HT1080 (cell line): ENCODE measurements at places on chromosomes 2 and 18. TPM values are rescaled to one million over a fixed set of nuclear protein-coding genes. Genes with fewer than 3 reads are reported as not detected.

DAPL1 gene
- total RNA-seq, result not detected in 2 replicates

SLC9A4 gene
- total RNA-seq, result not detected in 2 replicates

NGEF gene
- 0.30 and 2.7 TPM in 2 replicates for total RNA-seq

FSHR gene
- total RNA-seq, result not detected in 2 replicates

IL36RN gene
- not detected in 2 replicates for total RNA-seq

PTH2R gene
- total RNA-seq, result not detected in 2 replicates

TEX261 gene
- 38.4 and 60.1 TPM in 2 replicates for total RNA-seq

DOK6 gene
- 0.07 and 0.18 TPM in 2 replicates for total RNA-seq

VWA3B gene
- total RNA-seq, result not detected in 2 replicates

TNFRSF11A gene
- total RNA-seq, result 9.8 and 13.1 TPM in 2 replicates

GPC1 gene
- total RNA-seq, result 49.0 and 54.4 TPM in 2 replicates

REG1A gene
- total RNA-seq, result not detected in 2 replicates

FAM237A gene
- total RNA-seq, result not detected in 2 replicates

EMILIN2 gene
- 2.5 and 4.4 TPM in 2 replicates for total RNA-seq

HOXD10 gene
- total RNA-seq, result 8.6 and 10.5 TPM in 2 replicates

SERPINB10 gene
- total RNA-seq, result not detected in 2 replicates

HOXD11 gene
- total RNA-seq, result 6.4 and 8.9 TPM in 2 replicates

RAD51AP2 gene
- not detected in 2 replicates for total RNA-seq

RGPD3 gene
- 0.03 TPM in 2 replicates for total RNA-seq

DCAF17 gene
- total RNA-seq, result 15.2 and 18.5 TPM in 2 replicates

DNA sequence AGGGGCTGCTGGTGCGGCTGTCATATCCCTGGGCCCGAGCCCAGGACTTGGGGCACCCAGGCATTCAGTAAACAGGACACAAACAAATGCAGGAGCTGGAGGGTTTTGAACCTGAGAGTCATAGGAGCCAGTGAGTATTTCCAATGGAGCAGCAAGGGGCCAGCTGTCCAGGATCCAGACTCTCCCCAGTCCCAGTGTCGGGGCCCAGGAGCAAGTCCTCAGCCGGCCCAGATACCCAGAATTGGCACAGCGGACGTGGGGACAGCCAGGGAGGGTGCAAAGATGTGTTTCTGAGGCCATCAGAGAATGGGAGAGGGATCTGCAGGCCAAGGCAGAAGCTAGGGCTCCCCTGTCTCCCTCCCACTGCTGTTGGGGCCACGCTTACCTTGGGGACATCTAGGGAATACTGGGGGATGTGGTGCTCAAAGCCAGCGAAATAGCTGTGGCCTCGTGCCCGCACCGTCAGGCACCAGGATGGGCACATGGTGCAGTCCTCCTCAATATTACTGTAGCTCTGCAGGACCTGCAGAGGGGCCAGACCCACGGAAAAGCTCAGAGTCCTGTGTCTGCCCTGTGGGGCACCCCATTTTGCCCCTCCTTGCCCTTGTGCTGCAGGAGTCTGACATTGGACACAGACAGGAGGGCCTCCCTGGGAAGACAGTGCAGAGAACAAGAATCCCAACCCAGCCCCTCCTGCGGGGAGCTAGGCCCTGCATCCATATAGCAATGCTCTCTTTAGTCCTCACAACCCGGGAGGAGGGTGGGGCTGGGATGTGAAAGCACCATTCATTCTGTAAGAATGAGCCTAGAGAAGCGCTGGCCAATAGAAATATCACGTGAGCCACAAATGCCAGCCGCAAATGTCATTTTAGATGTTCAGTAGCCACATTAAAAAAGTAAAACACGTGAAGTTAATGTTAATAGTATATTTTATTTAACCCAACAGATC is 15.4 kb downstream of the CFAP65 start:
- DNase-seq, result no peak

- DNase-seq, result no peak
Measured at GRCh38 chr2:213818436-213818835, 534.2 kb downstream of the SPAG16 start.

DNA sequence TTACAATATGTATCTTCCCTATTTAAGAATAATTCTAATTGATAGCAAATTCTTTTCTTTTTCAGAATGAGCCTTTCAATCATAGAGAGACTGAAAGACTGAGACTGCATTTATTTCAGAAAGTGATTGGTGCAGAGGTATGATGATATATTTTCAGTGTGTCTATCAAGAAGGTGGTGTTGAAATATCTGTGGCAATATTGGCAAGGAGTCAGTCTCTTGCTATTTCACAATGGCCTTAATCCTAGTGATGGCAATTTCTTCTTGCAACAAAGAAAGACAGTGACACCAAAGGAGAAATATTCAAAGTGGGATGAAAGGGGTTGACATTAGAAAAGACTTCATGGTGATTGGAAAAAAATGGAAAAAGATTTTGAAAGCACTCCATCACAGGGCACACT is 21.7 kb upstream of the ZBTB14 start:
- DNase-seq, result no peak

- no peak for DNase-seq
Measured at GRCh38 chr2:113216891-113217454, 43.2 kb downstream of the PSD4 start.

GRCh38 chr2:65055422-65056214 is 598 bp upstream of the CEP68 start:
- DNase-seq, result no peak

GRCh38 chr2:183001948-183002347 is 36.3 kb downstream of the NCKAP1 start:
- no peak for DNase-seq

DNA sequence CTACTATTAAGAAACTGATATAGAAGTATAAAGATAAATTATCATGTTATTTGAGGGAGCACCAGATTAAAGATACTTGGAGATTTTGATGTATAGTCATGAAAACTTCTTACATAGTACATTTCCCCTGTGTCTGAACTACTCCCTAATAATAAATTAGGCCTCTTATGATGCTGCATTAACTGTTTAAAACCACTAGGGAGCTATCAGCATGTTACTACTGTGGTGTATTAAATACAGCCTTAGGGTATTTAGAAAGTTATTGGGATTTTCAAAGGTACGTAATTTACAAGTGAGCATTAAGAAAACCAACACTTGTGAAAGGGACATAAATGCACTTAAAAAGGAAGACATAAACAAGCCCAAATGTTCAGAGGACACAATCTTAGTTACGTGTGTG is 714.0 kb downstream of the EPHA4 start:
- no peak for DNase-seq

GRCh38 chr2:241905716-241906377 is 36.3 kb downstream of the RTP5 start:
- DNase-seq, result no peak

DNA sequence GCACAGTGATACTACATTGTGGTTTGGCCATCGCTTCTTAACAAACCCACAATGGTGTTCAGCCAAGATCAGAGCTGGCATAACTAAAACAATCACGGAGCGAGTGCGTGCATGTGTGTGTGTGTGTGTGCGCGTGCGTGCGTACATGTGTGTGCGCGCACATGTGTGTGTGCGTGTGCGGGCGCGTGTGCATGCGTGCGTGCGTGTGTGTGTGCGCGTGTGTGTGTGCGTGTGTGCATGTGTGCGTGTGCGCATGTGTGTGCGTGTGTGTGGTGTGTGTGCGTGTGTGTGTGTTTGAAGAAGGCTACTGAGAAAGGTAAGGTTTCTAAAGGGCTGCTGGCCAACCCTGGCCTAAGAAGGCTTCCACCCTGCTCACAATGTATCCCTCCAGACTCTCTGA is 582.4 kb downstream of the CMPK2 start:
- DNase-seq, result no peak

- DNase-seq, result no peak
Measured at GRCh38 chr18:449374-449773, 51.1 kb downstream of the COLEC12 start.

DNA sequence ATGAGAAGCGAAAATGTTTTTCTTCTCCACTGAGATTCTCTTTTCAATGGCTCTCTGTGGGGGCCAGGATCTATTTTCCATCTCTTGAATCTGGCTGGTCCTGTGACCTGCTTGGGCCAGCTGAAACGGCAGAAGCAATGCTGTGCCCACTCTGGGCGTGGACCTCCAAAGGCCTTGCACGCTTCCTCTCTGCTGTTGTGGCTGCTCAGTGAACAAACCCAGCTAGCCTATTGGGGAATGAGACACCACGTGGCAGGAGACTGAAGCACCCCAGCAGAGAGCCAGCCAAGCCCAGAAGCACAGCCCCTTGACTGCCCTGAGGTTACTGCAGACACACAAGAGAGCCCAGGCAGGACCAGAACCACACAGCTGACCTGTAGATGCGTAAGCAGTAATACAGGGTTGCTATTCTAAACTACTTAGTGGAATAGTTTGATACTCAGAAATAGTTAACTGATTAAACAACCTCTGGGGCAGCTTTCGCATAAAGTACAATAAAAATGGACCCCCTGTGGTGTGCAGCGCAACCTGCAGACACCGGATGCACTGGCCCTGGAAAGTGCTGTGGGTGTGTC is 221.7 kb upstream of the SH3BP4 start:
- no peak for DNase-seq

DNA sequence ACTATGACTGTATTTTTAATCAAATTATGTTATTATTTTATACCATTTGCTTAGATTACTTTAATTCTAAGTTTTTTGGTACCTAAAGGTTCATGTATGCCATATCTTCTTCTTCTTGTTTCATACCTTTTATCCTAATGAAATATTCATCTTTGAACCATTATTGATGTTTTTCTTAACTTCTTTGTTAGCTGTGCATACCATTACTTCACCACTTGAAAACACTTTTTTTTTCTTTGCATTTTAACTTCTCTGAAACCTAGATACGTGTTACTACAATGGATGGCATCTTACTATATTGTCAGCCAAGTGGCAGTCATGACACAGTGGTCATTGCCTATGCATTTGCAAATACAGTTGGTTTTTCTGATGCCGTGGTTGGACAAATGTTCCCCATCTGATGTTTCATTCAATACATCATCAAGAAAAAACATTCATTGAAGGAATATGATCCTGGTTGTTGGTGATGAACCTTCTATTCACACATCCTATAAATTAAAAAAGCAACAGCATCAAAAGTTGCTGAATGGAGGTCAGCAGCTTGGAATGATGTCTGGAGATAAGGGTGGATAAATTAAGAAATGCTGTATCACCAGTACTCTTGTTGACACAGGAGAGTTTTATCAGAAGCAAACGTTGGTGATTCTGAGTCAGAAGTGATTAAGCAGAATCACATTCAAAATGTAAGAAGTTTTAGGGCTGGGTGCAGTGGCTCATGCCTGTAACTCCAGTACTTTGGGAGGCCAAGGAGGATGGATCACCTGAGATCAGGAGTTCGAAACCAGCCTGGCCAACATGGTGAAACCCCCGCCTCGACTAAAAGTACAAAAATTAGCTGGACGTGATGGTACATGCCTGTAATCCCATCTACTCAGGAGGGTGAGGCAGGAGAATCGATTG is 7.4 kb downstream of the IL36A start:
- DNase-seq, result peak; percentile 70

GRCh38 chr2:37895140-37895539 is 29.9 kb upstream of the RMDN2 start:
- no peak for DNase-seq

GRCh38 chr2:68877079-68877772 is 6.0 kb upstream of the BMP10 start:
- DNase-seq, result no peak

DNA sequence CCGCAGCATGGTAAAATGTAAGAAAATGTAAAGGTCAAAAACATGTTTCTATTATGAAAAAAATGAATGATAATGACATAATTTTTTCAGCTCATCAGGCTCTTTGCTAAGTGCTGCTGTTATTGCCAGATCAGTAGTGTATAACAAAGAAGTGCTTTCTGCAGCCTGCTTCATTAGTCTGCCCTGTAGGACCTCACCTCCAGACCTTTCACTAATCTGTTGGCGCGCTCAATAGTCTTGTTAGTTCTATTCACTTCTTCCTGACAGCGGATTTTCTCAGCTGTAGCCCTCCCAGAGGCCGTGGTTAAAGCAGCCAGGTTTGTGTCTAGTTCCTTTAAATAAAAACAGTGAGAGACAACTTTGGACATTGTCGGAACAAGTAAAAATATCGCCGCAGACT is 97.7 kb downstream of the CDCA7 start:
- DNase-seq, result no peak

DNA sequence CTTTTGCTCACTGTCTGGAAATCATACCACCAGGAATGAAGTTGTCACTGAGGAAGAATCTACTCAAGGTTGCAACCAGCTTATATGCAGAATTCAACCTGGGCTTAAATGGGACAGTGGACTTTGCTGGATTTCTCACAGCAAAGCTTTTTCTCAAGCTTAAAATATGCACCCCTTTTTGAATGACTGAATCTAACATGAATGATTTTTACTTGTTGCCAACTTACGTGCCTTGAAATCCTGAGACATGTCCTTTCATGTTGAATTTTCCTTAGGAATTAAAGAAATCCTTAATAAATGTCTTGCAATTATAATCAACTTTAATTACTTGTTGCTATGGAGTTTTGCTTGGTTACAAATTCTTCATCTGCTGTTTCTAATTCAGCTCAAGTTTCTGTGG is 57.4 kb downstream of the SPP2 start:
- DNase-seq, result no peak

DNA sequence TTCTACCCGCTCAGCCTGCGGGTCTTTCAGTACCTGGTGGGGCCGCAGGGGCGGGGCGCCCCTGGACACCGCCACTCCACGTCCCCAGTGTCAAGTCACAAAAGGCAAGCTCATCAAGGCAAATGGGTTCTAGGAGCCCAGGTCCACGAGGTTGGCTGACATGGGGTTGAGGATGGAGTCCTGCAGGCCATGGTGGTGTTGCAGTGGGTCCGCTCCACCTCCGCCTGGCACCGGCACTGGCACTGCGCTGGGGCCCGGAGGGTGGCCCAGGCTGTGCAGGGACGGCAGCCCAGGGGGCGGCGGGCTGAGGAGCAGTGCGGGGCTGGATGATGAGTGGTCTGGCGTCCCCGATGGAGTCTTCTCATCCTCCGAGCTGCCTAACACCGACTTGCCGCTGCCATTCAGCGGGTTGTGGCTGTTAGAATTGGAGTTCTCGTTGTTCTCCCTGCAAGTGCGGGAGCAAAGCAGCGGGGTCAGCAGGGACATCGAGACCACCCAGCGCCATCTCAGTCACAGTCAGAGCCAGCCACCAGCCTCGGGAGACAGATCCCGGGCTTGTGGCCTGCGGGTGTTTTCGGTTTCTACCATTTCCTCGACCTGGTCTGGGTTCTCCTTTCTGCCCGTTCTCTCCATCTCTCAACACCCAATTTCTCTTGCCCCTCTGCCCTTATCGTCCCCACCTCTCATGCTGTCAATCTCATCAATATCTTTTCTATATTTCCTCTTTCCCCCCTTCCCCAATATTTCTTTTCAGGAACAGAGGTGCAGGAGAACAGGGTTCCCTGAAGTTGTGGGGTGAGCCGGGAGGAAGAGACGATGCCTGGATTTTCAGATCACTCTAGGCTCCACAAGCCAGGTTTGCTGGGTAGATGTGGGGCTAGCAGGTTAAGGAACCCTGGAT is 3.0 kb downstream of the SIX2 start:
- DNase-seq, result no peak
